T-cell (primary cell): ENCODE measurements at places on chromosomes 1 and 21.

- no peak for DNase-seq
These were observed 81.9 kb downstream of the SLC25A24 start for GRCh38 chr1:108117945-108118902.

DNA sequence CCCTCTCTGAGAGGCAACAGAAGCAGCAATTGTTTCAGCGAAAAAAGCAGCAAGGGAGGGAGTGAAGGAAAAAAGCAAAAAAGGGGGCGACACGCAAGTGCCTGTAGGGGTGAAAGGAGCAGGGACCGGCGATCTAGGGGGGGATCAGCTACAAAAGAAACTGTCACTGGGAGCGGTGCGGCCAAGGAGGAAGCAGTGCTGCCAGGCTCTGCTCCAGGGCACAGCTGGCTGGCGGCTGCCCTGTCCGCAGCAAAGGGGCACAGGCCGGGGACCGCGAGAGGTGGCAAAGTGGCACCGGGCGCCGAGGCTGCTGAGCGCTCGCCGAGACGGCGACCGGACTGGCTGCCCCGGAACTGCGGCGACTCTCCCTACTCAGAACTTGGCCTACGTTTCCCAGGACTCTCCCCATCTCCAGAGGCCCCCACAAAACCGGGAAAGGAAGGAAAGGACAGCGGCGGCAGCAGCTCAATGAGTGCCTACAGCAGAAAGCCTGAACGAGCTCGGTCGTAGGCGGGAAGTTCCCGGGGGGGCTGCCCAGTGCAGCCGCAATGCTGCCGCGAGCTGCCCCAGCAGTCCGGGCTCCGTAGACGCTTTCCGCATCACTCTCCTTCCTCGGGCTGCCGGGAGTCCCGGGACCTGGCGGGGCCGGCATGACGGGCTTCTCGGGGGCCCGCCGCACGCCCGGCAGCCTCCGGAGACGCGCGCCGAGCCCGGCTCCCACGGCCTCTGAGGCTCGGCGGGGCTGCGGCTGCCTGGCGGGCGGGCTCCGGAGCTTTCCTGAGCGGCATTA, 1.0 kb upstream of the CDKN2C start:
- DNase-seq, result peak; percentile 15

- no peak for DNase-seq
These were observed 24.3 kb upstream of the ENO1 start for GRCh38 chr1:8902765-8903164.

GRCh38 chr1:54006508-54006907, 11.5 kb downstream of the LDLRAD1 start:
- DNase-seq, result no peak

GRCh38 chr1:111842411-111842810, 86.7 kb downstream of the DDX20 start:
- DNase-seq, result no peak

GRCh38 chr1:193525917-193526710, 339.7 kb upstream of the B3GALT2 start:
- DNase-seq, result no peak

DNA sequence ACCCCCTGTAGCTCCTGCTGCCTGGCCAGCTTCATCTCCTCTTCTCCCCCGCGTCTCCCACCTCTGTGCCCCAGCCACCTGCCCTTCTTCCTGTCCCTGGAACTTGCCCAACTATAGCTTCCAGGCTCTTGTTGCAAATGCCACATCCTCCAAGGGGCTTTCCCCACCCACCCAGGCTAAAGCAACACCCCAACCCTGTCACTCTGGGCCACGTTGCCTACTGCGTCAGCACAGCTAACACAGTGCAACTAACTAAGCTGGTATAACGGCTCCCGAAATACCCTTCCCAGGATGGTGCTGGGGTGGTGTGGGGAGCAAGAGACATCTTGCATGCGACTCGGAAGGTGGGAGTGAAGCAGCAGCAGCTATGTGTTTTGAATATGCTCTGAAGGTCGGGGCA, 19.7 kb downstream of the CAMK2N1 start:
- peak; percentile 12 for DNase-seq

GRCh38 chr21:34630536-34631143, 15.7 kb upstream of the RCAN1 start:
- DNase-seq, result no peak

DNA sequence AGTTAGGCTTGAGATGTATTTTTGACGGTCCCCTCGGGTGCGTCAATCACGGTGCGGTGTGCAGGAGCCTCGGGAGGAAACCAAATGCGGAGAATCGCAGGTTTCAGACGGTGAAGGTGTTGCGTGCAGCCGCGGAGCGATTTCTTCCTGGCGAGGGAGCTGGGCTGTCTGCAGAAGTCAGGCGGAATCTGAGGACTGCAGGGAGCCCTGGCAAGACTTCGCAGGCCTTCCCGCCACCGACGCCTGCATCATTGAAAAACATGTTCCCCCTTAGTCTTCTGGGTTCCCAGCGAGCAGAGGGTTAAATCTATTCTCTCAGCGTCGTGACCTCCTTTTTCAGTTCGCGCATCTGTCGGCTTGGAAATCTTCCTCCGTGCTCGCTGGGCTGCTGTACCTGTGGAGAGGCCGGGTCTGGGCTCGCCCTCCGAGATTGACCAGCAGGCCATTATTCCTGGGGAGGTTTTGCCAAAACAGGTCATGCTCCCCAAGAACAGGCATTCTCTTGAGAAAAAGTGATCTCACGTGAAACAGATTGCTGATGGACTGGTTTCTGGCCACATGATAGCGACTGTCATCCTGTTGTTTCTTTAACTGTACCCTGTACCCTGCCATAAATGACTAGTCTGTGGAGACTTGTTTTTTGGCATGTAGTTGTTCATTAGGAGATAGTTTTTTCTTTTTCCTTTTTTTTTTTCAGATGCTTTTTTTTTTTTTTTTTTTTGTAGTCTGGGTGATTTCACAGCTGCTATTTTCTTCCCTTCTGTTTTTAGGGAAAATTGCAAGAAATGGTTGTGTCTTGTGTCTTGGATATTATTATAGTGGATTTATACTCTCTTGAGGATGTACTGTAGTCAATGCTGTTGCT, 894 bp downstream of the EPB41 start:
- peak; percentile 44 for DNase-seq
